ENCODE measurements at places on chromosomes 2 and 18.

DNA sequence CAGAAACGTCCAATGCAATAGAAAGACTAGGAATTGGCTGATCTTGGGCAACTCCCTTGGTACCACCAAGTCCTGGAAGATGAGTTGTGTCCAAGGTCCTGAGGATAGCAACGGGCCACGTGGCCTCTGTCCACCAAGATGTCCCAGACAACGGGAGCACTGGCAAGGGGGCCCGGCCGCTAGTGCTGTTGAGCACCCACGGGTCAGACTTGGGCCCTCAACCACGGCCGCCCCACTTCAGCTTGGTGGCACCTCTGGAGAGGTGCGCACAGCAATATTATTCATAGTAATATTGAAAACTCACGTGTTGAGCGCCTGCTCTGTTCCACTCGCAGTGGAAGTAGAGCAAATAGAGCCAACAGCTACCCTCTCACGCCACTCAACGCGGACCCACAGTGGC, 19.0 kb downstream of the PASK start:
- DNase-seq: no peak

- DNase-seq: no peak
Measured at GRCh38 chr2:236959036-236959435, 126.7 kb upstream of the COPS8 start.

DNA sequence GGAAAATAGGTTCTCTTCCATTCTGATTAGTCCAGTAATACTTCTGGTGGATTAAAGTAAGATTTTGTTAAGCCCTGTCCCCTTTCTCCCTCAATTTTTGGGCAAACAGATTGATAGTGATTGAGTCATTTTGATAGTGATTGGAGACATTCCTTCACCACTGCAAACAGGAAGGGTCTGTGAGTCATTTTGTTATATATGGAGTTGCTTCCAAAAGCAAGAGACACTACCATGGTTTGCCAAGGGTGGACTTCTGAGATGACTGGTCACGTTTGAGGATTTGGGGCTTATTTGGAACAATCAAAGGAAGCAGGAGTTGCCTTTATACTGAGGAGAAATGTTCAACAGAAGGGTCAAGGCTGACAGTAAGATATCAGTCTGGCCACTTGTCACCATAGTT, 249.9 kb downstream of the PARD3B start:
- no peak for DNase-seq

DNA sequence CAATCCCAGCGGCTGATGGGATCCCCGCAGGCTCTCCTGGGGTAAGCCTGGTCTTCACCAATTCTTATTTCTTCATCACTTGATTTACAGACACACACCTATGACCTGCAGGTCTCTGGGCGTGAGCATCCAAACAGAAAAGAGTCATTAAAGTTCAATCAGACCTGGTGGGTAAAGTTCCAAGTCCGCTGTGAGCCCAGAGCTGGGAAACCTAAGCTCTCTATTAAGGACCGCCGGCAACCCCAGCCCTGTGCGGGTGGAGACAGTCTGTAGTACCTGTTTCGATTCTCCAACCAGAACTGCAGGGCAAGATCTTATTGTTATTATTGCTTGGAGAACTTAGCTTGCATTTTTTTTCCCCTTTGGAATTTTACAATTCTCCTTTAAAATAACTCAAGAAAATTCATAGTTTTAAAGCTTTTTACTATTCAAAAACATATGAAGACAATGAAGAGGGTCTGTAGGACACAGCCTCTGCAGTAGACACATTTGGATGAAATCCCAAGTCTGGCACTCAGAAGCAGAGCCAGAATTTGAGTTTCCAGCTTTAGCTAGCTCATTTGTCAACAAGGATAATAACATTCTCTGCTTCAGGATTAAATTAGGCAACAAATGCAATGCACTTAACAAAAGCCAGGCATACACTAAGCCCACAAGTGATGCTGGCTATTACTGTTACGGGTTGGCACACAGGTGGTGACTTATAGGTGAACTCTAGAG, 376.4 kb downstream of the INSIG2 start:
- DNase-seq: no peak

DNA sequence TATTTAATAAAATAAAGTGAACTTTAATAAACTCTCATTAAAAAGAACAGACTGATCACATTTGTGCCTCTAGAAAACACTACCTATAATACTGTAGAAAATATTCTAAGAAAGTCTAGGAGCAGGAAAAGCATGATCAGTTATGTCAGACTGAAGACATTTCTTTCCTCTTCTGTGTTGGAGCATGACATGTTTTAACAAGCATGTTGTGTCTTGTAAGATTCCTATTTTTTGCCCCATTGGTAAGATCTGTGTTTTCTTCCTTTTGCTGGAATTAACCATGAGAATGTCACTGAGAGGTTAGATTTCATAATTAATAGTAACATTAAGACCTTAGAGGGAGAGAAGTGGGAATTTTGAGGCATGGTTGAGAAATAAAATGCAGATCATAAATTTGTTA, 27.7 kb downstream of the LAMA3 start:
- DNase-seq: no peak
